Metanephros (tissue), 2 donors: ENCODE measurements at places on chromosomes 4 and X. TPM values are rescaled to one million over a fixed set of nuclear protein-coding genes. Genes with fewer than 3 reads are reported as not detected.

Gene BEX5
- 3.3 TPM for total RNA-seq

Gene CENPVL1
- 0.18 TPM for total RNA-seq

Gene ARHGEF6
- total RNA-seq, result 14.5 TPM

Gene RTL9
- 0.18 TPM for total RNA-seq

Gene CCDC149
- 14.8 TPM for total RNA-seq

Gene STATH
- not detected for total RNA-seq

Gene SYNPO2
- 29.0 TPM for total RNA-seq

Gene HHIP
- 1.6 TPM for total RNA-seq

Gene NLGN4X
- total RNA-seq, result 14.3 TPM

Gene WDR17
- 6.0 TPM for total RNA-seq

Gene IBSP
- not detected for total RNA-seq

Gene ELOVL6
- total RNA-seq, result 15.0 TPM

Gene YY2
- 2.5 TPM for total RNA-seq

Gene ZNF674
- 7.2 TPM for total RNA-seq

Gene NDP
- total RNA-seq, result 5.1 TPM

Gene SMIM20
- total RNA-seq, result 53.9 TPM

Gene PDZD11
- 27.7 TPM for total RNA-seq

Gene ABCG2
- 11.2 TPM for total RNA-seq

Gene GC
- 1.6 TPM for total RNA-seq

Gene SSX2
- not detected for total RNA-seq

Gene RRH
- total RNA-seq, result 0.18 TPM

Gene EIF1AX
- total RNA-seq, result 50.4 TPM

Gene PLAC8
- total RNA-seq, result 8.3 TPM
